ENCODE measurements at places on chromosomes 1 and 21.

- DNase-seq: no peak
Observed at GRCh38 chr1:158147401-158147800, 33.3 kb upstream of the CD1D start.

DNA sequence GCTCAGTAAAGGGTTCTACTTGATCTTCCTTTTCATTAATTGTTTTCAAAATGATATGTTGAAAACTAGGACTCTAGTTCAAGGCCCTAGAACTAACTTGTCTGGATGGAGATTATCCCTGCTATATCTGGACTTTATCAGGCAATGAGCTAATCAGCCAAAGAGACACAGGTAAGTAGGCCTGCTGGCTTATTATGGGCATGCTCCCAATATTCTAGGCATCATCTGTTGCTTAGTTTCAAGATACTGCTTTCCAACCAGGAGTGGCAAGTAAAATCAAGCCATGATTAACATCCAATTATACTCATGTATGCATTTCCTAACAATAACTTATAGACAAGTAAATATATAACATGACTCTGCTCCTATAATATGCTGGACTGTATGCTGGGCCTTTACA lies 4.2 kb downstream of the DNASE2B start:
- DNase-seq: no peak

DNA sequence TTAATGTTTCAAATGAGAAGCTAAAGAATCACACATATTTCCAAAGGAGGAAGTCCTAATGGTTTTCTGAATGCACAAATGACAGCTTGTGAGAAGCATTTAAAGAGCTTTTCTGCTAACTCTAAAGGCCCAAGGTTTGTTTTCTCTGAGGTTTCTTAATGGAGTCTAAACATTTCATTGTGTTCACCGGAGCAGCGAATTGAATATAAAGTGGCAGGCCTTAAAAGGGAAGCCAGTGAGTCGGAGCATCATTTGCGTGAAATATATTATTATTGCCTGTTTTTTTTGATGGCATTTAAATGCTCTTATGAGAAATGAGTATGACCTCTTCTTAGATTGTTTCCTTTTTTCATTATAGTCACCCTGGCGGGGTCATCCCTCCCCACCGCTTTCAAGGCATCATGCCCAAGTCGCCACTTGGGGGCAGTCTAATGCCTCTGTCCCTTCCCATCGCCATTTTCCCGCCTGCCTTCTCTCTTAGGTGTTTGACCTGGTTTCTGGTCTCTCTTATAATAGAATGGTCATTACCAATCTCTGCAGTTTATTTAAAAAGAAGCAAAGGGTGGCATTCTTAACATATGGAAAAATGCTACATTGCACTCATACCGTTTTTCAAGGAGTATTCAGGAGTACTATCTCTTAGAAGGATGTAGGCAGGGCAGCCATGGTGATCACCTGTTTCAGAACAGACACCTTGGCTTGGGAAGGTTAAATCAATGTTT lies 25.3 kb upstream of the OVAAL start:
- no peak for DNase-seq

GRCh38 chr21:38986806-38987632 lies 181.3 kb downstream of the ETS2 start:
- no peak for DNase-seq

- no peak for DNase-seq
Observed at GRCh38 chr1:243268751-243269460, 13.1 kb downstream of the SDCCAG8 start.

DNA sequence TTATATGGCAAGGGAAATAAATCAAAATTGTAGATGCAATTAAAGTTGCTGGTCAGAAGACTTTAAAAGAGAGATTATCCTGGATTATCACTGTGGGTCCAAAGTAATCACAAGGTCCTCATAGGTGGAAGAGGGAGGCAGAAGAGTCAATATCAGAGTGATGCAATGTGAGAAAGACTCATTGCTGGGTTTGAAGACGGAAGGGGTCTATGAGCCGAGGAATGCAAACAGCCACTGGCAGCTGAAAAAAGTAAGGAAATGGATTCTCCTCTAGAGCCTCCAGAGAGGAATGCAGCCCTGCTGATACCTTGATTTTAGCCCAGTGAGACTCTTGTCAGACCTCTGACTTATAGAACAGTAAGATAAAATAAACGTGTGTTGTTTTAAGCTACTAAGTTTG lies 59.8 kb upstream of the MUTYH start:
- DNase-seq: no peak

- DNase-seq: no peak
Observed at GRCh38 chr1:160520999-160521398, 2.1 kb downstream of the SLAMF6 start.

DNA sequence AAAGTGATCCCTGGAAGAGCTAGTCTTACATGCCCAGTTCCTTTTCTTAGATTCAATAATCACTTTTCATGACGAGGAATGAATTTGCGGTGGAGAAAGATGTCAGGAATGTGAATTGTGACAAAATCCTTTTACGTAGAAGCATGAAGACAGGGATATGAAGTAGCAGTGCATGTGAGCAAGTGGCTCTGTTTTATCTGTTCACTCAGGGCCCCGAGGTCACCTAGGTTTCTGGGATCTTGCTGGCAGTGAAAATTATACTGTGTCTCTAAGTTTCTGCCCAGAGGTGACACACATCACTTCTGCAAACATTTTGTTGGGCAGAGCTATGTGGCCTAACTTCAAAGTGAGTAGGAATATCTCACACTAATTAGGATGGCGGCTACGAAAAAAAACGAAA lies 79.3 kb downstream of the USP25 start:
- no peak for DNase-seq

DNA sequence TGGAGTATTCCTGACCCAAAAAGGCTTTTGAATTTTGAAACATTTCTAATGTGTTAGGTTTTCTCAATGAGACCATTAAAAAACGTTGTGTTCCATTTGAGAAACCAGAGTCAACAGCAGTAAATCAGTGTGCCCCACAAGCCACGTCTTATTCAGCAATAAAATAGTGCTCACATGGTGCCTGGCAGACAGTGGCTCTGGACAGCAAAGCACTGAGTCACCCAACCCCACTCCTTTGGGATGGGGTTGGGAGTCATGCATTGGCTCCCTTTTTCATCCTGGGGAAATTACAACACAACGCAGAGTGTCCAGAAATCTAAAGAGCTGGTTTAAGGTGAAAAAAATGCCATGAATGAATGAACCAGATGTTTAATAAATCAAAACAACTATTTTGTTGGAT lies 46.5 kb downstream of the KCNJ15 start:
- no peak for DNase-seq

DNA sequence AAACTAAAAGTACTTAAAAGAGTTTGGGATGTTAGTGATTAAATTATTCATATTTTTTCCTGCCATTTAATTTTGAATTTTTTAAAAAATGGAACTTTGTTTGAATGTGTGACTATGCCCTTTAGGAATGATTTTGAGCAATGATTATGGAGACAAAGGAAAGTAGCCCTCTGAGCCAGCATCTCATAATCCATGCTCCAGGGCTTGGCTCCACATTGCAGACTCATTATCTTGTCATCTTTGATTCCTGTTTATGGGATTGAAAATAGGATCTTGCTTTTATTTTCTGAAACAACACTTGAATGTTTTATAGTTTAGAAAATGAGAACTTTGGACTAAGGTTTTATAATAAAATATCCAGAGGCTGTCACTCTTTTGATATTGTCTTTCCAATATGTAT lies 14.5 kb downstream of the AXDND1 start:
- DNase-seq: no peak

DNA sequence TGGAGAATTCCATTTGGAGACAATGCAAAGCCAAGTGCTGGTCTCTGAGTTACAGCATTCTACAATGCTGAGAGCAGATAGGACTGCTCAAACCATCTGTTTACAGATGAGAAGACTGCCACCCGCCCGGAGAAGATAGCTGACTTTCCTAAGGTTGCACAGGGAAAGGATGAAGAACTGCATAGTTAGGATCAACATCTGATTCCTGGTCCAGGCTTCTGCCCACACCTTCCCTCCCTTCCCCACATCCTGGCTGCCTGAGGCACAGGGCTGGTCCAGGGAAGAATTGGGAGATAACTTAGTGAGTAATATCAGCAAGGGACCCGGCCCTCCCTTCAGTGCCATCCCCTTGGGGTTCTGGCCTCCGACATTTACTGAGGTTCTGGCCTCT lies 2.0 kb downstream of the SERINC2 start:
- DNase-seq: no peak

- DNase-seq: no peak
Observed at GRCh38 chr1:2269922-2270259, 41.8 kb downstream of the SKI start.

GRCh38 chr1:114126261-114127095 lies 27.2 kb downstream of the SYT6 start:
- DNase-seq: no peak

DNA sequence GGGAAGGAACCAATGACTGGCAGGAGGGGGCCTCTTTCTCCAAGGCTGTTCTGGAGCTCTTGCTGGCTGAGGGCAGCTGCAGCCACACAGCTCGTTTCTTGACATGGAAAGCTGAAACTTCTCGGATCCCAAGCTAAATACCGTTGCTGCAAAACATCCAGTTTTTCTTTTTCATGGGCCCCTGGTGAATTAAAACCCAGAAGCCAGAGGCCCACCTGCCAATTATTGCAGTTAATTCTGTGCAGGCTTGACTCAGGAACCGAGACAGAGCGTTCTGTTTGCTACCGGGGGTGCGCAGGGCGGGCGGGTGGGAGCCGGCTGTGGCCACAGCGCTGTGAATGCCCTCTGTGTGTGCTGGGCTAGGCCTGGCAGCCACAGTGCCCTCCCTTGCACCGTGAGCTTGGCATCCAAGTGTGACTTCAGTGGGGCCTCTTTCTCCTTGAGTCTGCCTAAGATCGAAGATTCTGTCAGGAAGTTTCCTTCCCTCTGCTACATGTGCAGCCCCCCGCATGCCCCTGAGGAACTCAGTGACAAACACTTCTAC lies 19.9 kb upstream of the KCNE2 start:
- DNase-seq: no peak

GRCh38 chr1:118987468-118988185 lies 516 bp downstream of the TBX15 start:
- no peak for DNase-seq
